Suprapubic skin (tissue), 4 donors: ENCODE measurements at places on chromosomes 4 and X.

GRCh38 chr4:15506464-15506863 is 36.8 kb downstream of the CC2D2A start:
- no peak for DNase-seq

GRCh38 chrX:75337525-75337924 is 63.6 kb downstream of the UPRT start:
- no peak for DNase-seq

GRCh38 chr4:1513936-1514483 is 107.8 kb upstream of the NKX1-1 start:
- DNase-seq: no peak

DNA sequence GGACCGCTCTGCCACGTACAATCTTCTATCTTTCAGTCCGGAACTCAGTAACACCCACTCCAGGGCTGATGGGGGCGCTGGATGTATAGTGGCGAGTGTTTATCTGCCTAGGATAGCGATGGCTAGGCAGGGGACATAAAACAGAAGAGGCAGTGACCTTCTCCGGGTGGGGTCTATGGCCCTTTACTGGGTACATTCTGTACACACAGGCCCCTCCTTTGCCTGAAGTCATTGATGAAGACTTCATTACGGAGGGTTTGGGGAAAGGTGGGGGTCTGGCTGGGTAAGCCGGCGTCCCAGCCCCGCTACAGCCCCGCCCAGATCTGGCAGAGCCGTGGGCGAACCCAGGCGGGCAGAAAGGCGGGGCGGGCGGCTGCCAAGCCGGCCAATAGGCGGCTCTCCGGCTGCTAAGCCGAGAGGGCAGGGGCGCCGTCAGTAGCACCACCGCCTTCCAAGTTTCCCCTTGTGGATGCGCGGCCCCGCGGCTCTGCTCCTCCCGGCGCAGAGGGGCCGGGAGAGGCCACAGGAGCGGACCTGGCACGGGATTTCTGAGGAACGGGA is at the start of gene CHST7:
CHST7 (plus strand) TSS at position 435 of the 561 bp plus-strand sequence. CDS start 167 bp downstream, outside the sequence.
- DNase-seq: peak; percentile 74

- DNase-seq: no peak
Measured at GRCh38 chrX:119008110-119008744, 33.8 kb downstream of the LONRF3 start.

DNA sequence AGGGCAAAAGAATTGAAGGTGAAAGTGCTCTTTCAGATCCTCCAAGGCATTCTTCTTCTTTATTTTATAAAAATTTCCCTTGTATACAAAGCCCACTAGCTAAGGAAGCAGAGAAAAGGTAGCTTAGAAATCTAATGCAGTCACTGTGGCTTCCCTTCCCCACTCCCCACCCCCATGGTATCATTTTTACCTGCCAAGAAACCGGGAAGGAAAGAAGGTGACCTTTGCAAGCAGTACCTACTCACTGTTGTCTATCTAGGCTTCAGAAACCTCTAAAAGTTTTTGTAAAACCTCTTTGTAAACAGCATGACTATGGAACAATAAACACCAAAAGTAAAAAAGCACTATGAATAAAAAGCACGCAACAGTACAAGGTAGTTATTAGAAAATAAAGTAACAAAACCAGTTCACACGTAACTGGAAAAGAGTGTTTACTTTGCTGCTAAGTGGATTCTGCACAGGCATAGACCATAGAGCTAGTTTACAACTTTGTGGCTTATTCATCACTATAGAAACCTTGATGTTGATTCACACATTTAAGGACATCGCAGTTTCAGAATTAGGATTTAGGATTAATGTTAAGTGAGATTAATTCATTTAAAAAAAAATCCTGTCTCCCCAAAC is 109.6 kb upstream of the FTHL17 start:
- no peak for DNase-seq

GRCh38 chrX:47879463-47879862 is 42.8 kb downstream of the ZNF81 start:
- DNase-seq: no peak

- no peak for DNase-seq
Measured at GRCh38 chr4:180058691-180059215, 2184.4 kb upstream of the TENM3 start.
